ENCODE measurements at places on chromosomes 1 and 21.
A peak's percentile ranks its signal among the peaks of the same experiment; 100 is the strongest.

DNA sequence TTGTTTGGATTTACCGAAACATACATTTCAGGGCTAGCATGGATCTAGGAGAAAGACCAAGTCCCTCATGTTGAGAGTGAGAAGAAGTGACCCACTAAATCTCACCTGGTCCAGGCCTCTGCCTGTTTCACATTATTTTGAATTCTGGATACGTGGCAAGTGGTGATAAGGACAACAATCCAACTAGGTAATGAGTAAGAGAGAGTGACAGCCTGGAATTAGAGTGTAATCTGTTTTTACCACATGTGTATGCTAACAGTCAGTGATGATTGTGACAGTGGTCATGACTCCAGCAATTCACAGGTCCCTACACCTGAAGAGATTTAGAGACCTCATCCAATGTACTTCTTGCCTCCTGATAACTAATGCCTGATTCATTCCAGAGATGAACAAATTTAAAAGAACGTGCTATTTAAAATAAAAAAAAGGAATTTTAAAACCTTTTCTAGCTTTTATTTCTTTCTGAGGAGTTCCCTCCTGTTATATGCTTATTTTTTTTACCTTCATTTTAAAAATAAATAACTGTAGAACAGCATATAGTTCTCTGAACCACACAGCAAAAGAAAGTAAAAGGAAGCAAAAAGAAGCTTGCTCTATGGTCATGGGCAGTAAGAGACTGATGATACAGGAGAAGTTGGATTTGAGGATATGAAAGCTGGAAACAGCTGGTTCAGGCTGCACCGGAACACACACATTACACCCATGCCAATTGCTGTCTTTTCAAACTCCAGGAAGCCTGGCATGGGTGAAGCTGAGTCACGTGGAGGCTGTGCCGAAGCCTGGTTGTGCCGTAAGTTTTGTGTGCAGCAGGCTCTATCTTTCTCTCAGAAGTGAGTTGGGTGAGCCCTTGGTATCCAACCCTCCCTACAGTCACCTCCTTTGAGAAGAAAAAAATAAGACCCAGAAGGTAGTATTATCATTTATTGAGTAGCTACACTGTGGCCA lies 14.7 kb downstream of the C1orf116 start:
- DNase-seq: no peak

- DNase-seq: peak; percentile 69
Measured at GRCh38 chr1:17059391-17060305, 5.8 kb upstream of the SDHB start.

GRCh38 chr1:145999321-146000024 lies 3.1 kb upstream of the TXNIP start:
- no peak for DNase-seq

GRCh38 chr1:10210841-10211804 lies 753 bp downstream of the KIF1B start:
- peak; percentile 82 for DNase-seq

GRCh38 chr1:60488847-60489246 lies 415.3 kb upstream of the C1orf87 start:
- DNase-seq: no peak

GRCh38 chr1:26856604-26857469 lies 6.1 kb upstream of the SFN start:
- DNase-seq: no peak

GRCh38 chr1:236147068-236147467 lies 4.7 kb downstream of the GPR137B start:
- no peak for DNase-seq

GRCh38 chr1:30043731-30044408 lies 679.5 kb downstream of the MATN1 start:
- DNase-seq: no peak

GRCh38 chr1:118294875-118295642 lies 110.0 kb upstream of the SPAG17 start:
- DNase-seq: no peak

- peak; percentile 38 for DNase-seq
Measured at GRCh38 chr1:54153535-54154439, 987 bp upstream of the CDCP2 start.

GRCh38 chr1:209404577-209404976 lies 178.9 kb upstream of the CAMK1G start:
- peak; percentile 75 for DNase-seq

GRCh38 chr1:198901266-198901665 lies 262.4 kb downstream of the PTPRC start:
- no peak for DNase-seq

DNA sequence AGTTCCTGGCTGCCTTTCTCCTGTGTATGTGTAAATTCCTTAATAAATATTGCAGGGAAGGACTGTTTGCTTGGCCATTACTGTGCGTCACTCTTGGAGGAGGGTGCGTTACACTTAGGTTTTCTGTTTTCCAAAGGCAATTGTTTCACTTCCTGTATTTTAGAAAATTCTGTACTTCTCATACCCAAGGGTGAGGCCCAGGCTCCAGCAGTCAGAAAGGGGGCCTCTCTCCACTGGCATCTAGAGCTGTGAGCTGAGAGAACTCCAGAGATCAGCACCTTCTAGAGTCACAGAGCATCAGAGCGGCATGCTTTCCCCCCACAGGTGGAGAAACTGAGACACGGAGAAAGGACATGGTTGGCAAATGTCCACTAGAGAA lies 27.0 kb upstream of the ZFP69B start:
- DNase-seq: no peak

- DNase-seq: peak; percentile 85
Measured at GRCh38 chr1:54255026-54255702, 55.2 kb downstream of the MRPL37 start.

DNA sequence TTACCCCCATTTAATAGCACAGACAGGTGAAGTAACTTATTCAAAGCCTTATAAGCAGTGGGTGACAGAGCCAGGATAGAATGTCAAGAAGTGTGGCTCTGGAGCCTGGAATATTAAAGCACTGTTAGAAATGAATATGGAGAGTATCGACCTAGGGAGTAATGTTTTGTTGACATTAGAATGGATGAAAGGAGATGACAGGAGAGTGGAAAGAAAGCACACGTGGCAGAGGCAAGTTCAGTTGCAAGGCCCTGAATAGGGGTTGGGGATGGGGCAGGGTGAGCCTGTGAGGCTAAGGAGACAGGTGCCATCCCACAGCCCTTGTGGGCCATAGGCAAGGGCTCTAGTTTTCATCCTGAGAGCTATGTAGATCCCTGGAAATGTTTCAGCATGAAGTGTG lies 125.5 kb upstream of the PLXNA2 start:
- no peak for DNase-seq

DNA sequence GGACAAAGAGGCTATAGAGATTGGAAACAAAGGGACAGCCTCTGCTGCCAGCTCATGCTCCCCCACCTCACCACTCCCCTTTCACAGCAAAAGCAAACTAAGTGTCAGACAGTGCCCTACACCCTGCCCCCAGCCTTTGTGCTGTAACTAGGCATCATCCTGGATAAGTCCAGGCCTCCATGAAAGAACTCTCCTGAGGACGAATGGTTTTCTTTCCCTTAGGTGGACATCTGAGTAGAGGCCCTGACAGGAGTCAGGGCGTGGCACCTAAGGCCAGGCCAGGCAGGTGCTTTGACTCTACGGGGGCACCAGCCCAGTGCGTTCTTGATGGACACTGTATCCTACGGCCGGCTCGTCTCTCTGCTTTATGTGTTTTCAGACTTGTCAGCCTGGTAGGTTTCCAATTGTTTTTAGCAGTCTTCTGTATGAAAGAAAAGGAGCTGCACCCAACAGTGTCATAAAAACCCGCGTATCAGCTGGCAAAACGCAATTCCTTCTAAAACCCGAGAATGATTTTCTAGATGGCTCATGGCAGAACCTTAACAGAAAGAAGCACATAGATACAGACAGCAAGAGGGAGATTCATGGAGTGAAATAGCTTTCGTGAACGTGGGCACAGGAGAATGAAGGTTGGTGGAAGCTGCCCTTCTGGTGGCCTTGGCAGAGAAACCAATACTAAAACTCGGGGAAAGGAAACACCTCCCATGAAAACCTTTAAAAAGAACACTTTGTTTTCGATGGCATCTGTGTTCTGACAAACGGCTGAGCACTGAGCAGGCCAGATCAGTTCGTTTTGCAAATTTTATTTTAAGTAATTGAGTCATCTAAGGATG lies 51.7 kb upstream of the AJAP1 start:
- no peak for DNase-seq

DNA sequence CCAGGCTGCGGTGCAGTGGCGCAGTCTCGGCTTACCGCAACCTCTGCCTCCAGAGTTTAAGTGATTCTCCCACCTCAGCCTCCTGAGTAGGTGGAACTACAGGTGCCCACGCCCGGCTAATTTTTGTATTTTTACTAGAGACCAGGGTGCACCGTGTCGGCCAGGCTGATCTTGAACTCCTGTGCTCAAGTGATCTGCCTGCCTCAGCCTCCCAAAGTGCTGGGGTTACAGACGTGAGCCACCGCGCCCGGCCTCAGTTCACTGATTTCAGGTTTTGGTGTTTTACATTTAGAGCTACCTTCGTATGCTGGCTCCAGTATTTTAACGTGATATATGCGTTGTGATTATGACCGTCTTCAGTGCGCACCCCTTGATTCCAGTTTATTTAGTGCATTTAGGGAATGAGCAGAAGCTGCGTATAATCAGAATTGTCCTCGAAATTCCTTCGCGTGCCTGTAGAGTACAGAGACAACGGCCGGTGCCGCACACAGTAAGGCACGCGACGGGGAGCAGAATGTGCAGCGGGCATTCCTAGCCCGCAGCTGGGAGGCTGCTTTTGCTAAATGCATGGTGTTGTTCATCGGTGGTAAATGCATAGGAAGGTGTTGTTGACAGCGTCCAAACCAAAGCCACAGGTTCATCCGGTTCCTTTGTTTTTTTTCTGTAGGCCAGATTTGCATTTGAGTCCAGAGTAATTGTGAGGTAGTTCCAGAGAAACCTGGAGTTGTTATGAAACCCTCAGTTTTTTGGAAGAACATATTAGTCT lies 48.9 kb upstream of the DIP2A start:
- DNase-seq: no peak

DNA sequence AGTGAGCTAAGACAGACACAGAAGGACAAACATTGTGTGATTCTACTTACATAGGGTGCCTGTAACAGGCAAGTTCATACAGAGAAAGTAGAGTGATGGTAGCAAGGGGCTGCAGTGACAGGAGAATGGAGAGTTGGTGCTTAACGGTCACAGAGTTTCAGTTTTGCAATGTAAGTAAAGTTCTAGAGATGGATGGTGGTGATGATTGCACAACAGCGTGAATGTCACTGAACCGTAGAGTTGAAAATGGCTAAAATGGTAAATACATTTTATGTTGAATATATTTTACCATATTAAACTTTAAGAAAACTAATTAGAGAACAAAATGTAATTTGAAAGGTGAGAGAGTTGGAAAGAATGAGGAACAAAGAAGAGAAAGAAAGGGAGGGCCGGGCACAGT lies 8.7 kb downstream of the CFAP107 start:
- no peak for DNase-seq

DNA sequence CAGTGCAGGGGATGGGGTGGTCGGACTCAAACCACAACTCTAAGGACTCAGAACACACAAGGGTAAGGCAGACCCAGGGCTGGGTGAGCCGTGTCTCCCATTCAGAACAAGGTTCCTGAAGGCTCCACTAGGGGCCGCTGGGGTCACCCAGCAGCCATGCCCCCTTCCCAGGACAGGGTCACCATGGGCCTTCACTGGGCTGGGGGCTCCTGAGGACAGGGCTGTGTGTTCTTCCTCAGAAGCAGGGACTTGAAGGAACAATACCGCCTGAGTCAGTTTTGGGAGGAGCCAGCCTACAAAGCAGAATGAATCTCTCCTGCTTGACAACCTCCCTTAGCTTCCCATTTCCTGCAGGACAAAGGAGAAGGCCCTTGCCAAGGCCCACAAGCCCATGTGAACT lies 15.4 kb downstream of the RIMS3 start:
- no peak for DNase-seq

DNA sequence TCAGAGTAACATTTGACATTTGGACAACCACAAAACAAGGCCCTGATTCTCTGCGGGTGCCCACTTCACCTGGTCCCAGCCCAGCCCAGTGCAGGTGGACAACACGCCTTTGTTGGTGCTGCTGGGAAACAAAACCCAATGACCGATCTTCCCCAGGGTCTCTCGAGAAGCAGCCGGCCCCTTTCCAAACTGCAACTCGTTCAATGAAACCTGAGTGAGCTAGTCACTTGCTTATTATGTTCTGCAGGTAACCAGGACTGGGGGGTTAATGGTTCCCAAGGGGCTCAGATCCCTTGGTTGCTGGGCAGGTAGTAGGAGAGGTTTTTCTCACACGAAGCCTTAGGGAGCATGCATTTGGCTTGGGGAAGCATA lies 42.9 kb downstream of the ABCG1 start:
- DNase-seq: no peak

Data from A172 (cell line).